ENCODE measurements at places on chromosomes 13 and 19.

DNA sequence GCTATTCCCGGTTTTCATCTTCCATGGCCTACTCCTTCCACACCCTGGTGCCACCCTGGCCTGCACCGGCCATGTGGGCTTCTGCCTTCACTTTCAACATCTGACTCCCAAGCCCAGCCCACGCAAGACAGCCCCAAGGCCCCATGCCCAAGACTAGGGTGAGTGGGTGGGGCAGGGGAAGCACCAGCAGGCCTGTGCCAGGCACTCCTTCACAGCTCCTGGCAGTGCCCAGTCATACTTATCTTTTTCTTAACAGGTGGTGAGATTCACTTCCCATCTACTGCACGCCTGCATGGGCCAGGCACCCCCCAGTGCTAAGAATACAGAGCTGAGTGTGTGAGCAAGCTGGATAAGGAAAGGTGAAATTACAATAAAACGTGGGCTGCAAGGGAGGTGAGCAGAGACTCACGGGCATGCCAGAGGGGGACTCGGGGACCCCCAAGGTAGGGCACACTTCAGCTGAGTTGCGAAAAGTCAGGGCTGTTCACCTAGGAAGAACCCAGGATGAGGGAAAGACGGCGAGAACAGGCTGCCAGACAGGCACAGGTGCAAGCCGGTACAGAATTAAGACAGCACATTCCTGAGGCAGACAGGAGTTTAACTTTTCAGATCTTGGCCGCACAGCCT is 55.7 kb downstream of the COL4A1 start:
- DNase-seq: no peak

- no peak for DNase-seq
Observed at GRCh38 chr13:29815336-29815735, 35.1 kb downstream of the UBL3 start.

- DNase-seq: peak; percentile 49
Observed at GRCh38 chr19:916645-917322, 349 bp upstream of the KISS1R start.

- no peak for DNase-seq
Observed at GRCh38 chr13:44703371-44703770, 127.2 kb upstream of the TSC22D1 start.

GRCh38 chr13:108281901-108282300 is 12.4 kb downstream of the TNFSF13B start:
- DNase-seq: no peak

GRCh38 chr19:2594319-2594718 is 108.2 kb downstream of the GNG7 start:
- DNase-seq: no peak
